Astrocyte (in vitro differentiated cells and primary cell): ENCODE measurements at places on chromosomes 2 and 18.

DNA sequence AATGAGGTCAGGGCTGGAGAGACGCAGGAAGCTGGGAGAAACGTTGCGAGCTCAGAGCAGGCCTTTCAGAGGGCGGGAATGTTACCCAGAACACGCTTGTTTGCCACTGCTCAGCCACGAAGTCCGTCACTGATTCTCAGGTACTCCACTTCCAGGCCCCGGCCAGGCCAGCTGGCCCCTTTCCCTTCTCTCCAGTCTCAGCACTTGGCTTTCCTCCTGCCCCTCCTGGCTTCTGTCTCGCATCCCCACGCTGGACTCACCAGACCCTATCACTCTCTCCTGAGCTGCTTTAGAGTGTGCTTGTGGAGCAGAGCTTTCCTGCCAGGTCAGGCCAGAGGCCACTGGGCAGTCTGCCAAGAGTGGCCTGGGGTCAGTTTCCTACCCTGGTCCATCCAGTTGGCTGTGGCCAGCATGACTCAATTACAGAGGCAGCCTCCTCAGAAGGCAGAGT, 151.4 kb downstream of the TWIST2 start:
- no peak for DNase-seq
- no peaks in the 10 kb centered on the region for H3K36me3 ChIP-seq
- H3K27me3 ChIP-seq: peaks cover 8% of the 10 kb centered on the region

DNA sequence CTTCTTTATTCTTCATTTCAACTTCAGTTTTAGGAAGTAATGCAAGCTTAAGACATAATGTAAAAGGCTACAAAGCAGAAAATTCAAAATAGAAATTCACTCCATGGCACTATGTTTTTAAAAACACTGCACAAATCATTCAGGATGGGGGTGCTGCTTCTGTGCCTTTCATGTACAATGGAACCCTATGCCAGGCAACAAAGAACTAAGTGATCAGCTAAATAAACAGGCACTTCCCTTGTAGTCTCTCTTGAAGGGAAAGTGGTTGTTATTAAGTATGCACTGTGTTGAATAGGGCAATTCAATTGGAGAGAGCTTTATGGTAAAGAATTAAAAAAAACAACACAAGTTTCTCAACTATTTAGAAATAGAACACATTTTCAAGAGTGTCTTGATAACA, 10.9 kb upstream of the ERBB4 start:
- no peaks in the 10 kb centered on the region for H3K36me3 ChIP-seq
- no peak overlapping the region for H3K4me3 ChIP-seq
- no peaks in the 10 kb centered on the region for H3K27me3 ChIP-seq
- H3K27ac ChIP-seq: no peak overlapping the region

- peaks cover 3% of the 10 kb centered on the region for H3K27me3 ChIP-seq
- DNase-seq: peak; percentile 15
- H3K27ac ChIP-seq: no peak overlapping the region
- no peak overlapping the region for H3K4me3 ChIP-seq
- H3K4me1 ChIP-seq: no peaks in the 10 kb centered on the region
Measured at GRCh38 chr18:332721-333510, 65.1 kb upstream of the THOC1 start.

DNA sequence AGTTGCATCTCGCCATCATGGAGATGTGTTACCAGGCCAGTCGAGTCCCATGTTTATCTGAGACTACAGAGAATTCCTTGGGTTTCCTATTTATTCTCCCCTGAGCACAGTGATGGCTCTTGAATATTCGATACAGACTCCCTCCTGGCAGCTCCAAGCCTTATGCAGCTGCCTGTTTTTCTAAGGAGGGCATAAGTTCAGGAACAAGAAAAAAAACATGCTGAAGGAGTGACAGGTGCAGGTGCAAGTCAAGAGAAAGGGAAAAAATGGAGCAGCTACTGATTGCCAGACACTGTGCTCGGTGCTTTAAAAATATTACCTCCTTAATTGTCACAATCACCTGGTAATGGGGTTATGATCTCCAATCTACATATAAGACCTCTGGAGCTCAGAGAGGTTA, 177.2 kb upstream of the DPP10 start:
- no peaks in the 10 kb centered on the region for H3K36me3 ChIP-seq
- no peak overlapping the region for H3K27ac ChIP-seq
- H3K4me1 ChIP-seq: no peaks in the 10 kb centered on the region
- DNase-seq: no peak

DNA sequence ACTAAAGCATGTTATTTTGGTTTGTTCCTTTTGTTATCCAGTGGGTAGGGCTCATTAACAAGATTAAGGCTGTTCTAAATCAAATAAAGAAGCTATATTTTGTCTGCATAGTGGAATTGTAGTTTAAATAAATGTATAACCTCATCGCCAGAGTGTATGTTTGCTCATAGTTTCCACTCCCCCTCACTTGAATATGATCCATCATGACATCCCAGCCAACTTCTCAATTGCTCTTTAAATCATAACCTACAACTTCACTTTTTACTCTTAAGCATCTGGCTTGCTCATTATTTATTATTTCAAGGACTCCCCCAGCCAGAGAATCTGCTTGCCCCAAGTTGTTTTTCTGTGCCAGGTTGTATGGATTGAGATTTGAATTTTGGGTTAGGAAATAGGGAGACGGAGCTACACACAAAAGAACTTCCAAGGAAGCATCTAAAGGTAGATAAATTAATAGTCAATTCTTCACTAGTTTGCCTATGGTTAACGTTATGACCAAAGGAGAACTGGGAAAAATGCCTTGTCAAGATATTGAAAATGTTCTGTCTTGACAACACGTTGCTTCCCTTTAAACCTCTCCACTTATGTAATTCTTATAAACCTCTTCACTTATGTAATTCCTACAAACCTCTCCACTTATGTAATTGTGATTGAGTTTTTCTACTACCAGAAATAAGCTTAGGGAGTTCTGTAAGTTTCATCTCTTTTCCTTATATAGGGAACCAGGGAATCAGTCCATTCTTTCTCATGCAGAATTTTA, 55.4 kb upstream of the UPP2 start:
- H3K4me1 ChIP-seq: no peaks in the 10 kb centered on the region
- no peak overlapping the region for H3K27ac ChIP-seq
- no peaks in the 10 kb centered on the region for H3K36me3 ChIP-seq
- H3K27me3 ChIP-seq: no peaks in the 10 kb centered on the region

GRCh38 chr2:127122361-127123027, 15.5 kb upstream of the BIN1 start:
- H3K4me1 ChIP-seq: no peaks in the 10 kb centered on the region
- no peaks in the 10 kb centered on the region for H3K36me3 ChIP-seq
- H3K27ac ChIP-seq: no peak overlapping the region
- H3K4me3 ChIP-seq: no peak overlapping the region

- DNase-seq: no peak
- H3K4me3 ChIP-seq: no peak overlapping the region
- no peak overlapping the region for H3K27ac ChIP-seq
- H3K27me3 ChIP-seq: no peaks in the 10 kb centered on the region
- H3K36me3 ChIP-seq: peaks cover 67% of the 10 kb centered on the region
- no peaks in the 10 kb centered on the region for H3K4me1 ChIP-seq
Measured at GRCh38 chr2:10796703-10797102, 15.9 kb downstream of the PDIA6 start.

GRCh38 chr2:220000586-220000985, 373.2 kb downstream of the SLC4A3 start:
- no peak for DNase-seq
- H3K27ac ChIP-seq: no peak overlapping the region
- no peaks in the 10 kb centered on the region for H3K27me3 ChIP-seq
- H3K4me3 ChIP-seq: no peak overlapping the region

DNA sequence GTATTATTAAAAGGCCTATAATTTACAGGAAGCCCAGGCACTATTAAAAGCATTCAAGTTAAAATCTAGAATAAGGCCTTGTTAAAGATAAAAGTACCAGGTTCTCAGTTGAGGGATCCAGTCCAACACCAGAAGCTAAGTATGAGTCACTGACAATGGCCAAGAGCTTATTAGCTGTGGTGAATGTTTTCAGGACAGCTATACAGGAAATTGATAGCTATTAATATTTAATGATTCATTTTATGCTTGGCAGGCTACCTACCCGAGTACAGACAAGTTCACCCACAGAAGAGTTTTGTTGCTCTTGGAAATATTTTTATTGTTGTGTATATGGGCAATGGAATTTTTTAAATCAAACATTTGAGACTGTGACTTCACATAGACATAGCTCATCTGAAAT, 729.6 kb upstream of the ZNF804A start:
- H3K27me3 ChIP-seq: no peaks in the 10 kb centered on the region
- no peak overlapping the region for H3K27ac ChIP-seq
- H3K4me3 ChIP-seq: no peak overlapping the region
- DNase-seq: peak; percentile 42

DNA sequence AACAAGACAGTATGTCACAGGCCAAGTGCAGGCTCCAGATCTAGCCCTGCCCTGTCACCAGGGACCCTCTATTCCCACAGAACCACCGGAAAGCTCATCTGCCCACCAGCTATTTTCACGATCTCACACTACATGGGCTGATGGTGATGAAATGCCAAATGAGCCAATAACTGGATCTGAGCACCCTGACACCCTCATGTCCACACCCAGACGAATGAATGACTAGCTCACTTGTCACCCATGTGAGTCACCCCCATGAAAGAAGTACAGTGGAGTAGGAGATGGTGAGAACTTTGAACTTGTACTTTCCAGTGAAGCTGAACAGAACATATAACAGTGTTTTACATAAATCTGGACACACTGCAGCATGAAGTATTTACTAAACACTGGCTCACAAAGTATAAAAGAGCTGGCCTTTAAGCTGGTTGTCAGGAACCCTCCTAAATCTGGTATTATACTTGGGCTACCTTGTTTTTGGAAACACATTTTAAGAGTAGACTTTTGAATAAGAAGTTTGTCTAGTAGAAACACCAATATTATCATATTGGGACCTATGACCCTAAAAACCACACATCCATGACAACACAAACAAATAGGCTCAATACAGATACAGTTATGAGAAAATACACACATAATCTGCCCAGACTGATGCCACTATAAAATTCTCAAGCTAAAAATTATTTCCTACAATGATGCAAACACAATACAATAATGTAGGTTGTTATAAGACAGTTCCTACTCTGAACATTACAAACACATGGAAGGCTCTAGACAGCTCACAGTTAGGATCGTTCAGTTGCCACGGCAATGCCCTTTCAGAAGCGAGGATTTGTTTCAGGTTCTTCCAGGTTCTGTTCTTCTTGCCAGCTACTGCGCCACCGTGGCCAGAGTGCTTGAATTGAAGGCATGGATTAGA, 19.0 kb downstream of the INO80C start:
- H3K4me1 ChIP-seq: peaks cover 30% of the 10 kb centered on the region
- no peaks in the 10 kb centered on the region for H3K27me3 ChIP-seq
- H3K36me3 ChIP-seq: no peaks in the 10 kb centered on the region

GRCh38 chr2:211055438-211055837, 499.0 kb downstream of the CPS1 start:
- H3K4me3 ChIP-seq: no peak overlapping the region
- H3K4me1 ChIP-seq: no peaks in the 10 kb centered on the region
- H3K36me3 ChIP-seq: no peaks in the 10 kb centered on the region
- no peaks in the 10 kb centered on the region for H3K27me3 ChIP-seq

GRCh38 chr2:156619021-156619539, 182.9 kb downstream of the GPD2 start:
- no peak for DNase-seq
- H3K4me1 ChIP-seq: no peaks in the 10 kb centered on the region
- H3K27ac ChIP-seq: no peak overlapping the region

GRCh38 chr2:19676770-19677169, 225.0 kb downstream of the TTC32 start:
- no peak overlapping the region for H3K27ac ChIP-seq
- H3K4me1 ChIP-seq: peaks cover 8% of the 10 kb centered on the region
- H3K36me3 ChIP-seq: no peaks in the 10 kb centered on the region
- no peak for DNase-seq
- no peak overlapping the region for H3K4me3 ChIP-seq

GRCh38 chr18:9568186-9568585, 46.2 kb downstream of the PPP4R1 start:
- DNase-seq: no peak
- no peak overlapping the region for H3K27ac ChIP-seq

- H3K4me1 ChIP-seq: no peaks in the 10 kb centered on the region
- H3K36me3 ChIP-seq: peaks cover 8% of the 10 kb centered on the region
- no peak overlapping the region for H3K27ac ChIP-seq
- H3K27me3 ChIP-seq: no peaks in the 10 kb centered on the region
Measured at GRCh38 chr18:70195852-70196434, 9.5 kb downstream of the RTTN start.

DNA sequence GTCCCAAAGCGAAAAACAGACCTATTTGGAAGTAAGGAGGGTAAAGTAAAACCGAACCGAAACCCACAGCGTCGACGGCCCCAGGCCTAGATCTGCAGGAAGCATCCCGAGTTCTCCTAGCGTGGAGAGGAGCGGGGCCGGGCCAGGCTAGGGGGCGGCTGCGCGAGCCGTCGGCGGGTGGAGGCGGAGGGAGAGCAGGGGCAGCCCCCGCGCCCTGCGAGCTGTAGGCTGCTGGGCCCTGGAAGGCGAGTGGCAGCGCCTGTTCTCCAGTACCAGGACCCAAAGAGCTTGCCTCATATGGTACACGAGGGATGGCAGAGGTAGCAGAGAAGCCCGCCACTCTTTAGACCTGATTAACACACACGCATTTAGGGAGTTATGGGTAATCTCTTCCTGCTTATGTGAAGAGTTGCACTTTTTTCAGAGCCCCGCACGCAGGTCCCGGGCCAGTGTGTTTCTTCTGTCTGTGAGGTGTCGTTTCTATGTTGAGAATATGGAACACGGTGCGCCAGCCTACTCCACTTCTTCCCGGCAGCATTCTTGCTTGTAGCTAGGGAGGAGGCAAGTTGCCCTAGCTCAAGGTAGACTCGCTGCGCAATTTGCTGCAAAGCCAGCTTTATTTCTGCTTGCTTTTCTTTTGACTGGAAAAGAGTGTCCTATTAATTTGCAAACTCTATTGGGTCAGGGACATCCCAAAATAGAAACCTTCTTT, 71.1 kb downstream of the ARHGEF33 start:
- H3K36me3 ChIP-seq: no peaks in the 10 kb centered on the region
- peak overlapping the region; percentile 63 for H3K4me3 ChIP-seq
- H3K27me3 ChIP-seq: no peaks in the 10 kb centered on the region
- no peak for DNase-seq

DNA sequence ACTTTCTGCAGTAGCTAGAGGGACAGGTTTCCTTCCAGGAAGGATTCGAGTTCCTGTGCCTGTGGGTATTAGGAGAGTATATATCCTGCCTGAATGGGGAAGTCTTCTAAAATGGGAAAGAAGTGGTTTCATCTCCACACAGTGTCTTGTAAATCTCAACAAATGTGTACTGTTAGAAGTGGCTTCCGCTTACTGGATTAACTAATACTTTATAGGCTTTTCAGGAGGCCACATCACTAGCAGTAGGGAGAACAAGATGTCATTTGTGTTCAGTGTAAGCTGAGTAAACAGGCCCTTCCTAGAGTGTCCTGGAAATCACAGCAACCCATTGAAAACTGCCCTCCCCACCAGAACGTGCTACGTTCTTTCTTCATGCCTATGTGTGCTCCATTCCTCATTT, 12.5 kb upstream of the POLR1B start:
- H3K36me3 ChIP-seq: peaks cover 28% of the 10 kb centered on the region
- no peaks in the 10 kb centered on the region for H3K27me3 ChIP-seq
- no peaks in the 10 kb centered on the region for H3K4me1 ChIP-seq
- H3K27ac ChIP-seq: no peak overlapping the region
- no peak for DNase-seq

GRCh38 chr2:8067784-8068336, 614.0 kb upstream of the ID2 start:
- H3K4me1 ChIP-seq: no peaks in the 10 kb centered on the region
- H3K36me3 ChIP-seq: no peaks in the 10 kb centered on the region
- no peaks in the 10 kb centered on the region for H3K27me3 ChIP-seq
- no peak overlapping the region for H3K27ac ChIP-seq

GRCh38 chr18:35144698-35145097, 96.1 kb upstream of the ZNF397 start:
- no peak overlapping the region for H3K27ac ChIP-seq
- no peaks in the 10 kb centered on the region for H3K4me1 ChIP-seq
- H3K36me3 ChIP-seq: no peaks in the 10 kb centered on the region
- DNase-seq: no peak
